ENCODE measurements at places on chromosomes 12 and 14. TPM values are rescaled to one million over a fixed set of nuclear protein-coding genes. Genes with fewer than 3 reads are reported as not detected.

DNA sequence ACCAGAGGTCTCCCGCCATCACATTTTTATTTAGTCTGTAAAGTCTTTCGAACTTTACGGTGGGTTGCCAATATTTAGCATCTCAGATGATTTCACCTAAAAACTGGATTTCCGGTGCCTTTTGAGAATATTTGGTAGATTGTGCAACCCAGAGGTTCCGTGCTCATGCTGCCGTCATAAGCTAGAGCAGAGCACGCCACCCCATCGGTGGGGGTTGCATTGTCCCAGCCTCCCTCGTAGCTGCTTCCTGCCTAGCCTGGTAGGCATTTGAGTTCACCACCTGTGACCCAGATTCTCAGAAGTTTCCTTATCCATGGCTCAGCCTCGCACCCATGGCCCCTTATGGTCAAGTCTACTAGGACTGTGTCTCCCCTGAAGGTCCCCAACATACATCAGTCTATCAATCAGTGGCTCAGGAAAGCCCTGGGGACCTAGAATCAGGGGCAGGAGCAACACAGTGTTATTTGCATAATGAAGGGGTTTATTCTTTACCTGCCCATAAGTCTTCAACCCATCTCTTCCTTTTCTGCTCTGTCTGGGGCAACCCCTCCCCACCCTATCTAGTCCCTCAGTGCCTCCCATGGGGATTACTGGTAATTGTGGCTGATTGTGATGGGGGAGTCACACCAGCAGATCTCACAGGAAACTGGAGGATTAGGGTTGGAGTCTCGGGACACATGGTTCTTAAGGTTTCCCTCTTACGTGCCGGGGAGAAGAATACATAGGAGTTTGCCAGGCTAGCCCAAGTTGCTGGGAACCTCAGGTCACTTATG lies 152.3 kb downstream of the PHETA1 start:
- DNase-seq = no peak

IL23A gene
- polyA plus RNA-seq = 0.68 TPM

OR6C2 gene
- polyA plus RNA-seq = not detected

GRCh38 chr12:94761559-94761958 lies 111.2 kb upstream of the TMCC3 start:
- DNase-seq = no peak

DNA sequence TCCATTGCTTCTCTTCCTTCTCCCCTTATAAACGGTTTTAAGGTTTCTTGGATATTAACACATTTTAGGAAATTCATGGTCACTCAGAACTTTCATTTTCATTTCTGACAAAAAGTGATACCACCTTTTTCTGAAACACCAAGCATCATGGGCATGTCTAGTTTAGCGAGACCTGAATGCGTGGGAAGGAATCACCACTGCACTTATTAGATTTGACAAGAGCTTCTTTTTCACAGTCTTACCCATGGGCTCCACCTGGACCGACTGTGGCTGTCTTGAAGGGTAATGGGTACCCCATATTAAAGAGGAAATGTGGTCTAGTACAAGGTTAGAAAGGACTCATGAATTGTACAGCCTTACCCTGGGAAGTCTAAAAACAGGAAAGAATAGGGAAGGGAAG lies 95.4 kb downstream of the KCNK10 start:
- no peak for DNase-seq
